ENCODE measurements at places on chromosomes 13 and 19. TPM values are rescaled to one million over a fixed set of nuclear protein-coding genes. Genes with fewer than 3 reads are reported as not detected.

PROZ gene
- not detected for total RNA-seq

TMEM238 gene
- total RNA-seq: not detected

ATP1A3 gene
- total RNA-seq: not detected

DACT3 gene
- 0.22 TPM for total RNA-seq

FKRP gene
- 14.3 TPM for total RNA-seq

COL4A2 gene
- total RNA-seq: 1,231 TPM

ZNF20 gene
- total RNA-seq: 1.3 TPM

ELANE gene
- total RNA-seq: not detected

C13orf46 gene
- total RNA-seq: not detected

MCEMP1 gene
- not detected for total RNA-seq

ICAM4 gene
- not detected for total RNA-seq

PCDH9 gene
- 13.2 TPM for total RNA-seq

MICU2 gene
- total RNA-seq: 36.7 TPM

CDX2 gene
- not detected for total RNA-seq

LIM2 gene
- total RNA-seq: not detected

ZNF492 gene
- 0.44 TPM for total RNA-seq

PNMA8C gene
- not detected for total RNA-seq

MYH14 gene
- 8.8 TPM for total RNA-seq

COX7A1 gene
- total RNA-seq: 75.5 TPM

POSTN gene
- total RNA-seq: 69.5 TPM

CYP4F12 gene
- total RNA-seq: 18.1 TPM

ZNF506 gene
- total RNA-seq: 31.4 TPM

ZNF66 gene
- 5.7 TPM for total RNA-seq

SSC5D gene
- total RNA-seq: 16.7 TPM

CLEC17A gene
- not detected for total RNA-seq

MIR17HG gene
- total RNA-seq: 4.8 TPM

PRKCG gene
- total RNA-seq: not detected

TTC9B gene
- not detected for total RNA-seq

PMIS2 gene
- not detected for total RNA-seq

NXNL1 gene
- 2.1 TPM for total RNA-seq

EPSTI1 gene
- total RNA-seq: 18.5 TPM

PEX11G gene
- 4.2 TPM for total RNA-seq

BICRA gene
- total RNA-seq: 13.2 TPM

LRRC4B gene
- 0.22 TPM for total RNA-seq

ZNF737 gene
- total RNA-seq: 7.5 TPM

IL11 gene
- not detected for total RNA-seq

ZIC5 gene
- total RNA-seq: not detected

F10 gene
- 33.0 TPM for total RNA-seq

HRC gene
- total RNA-seq: 0.49 TPM

IQCN gene
- total RNA-seq: 2.4 TPM

SIAH3 gene
- total RNA-seq: not detected

PLK5 gene
- total RNA-seq: not detected

PSG7 gene
- not detected for total RNA-seq

FLT1 gene
- total RNA-seq: 59.2 TPM

RDH13 gene
- total RNA-seq: 2.6 TPM

SLC1A6 gene
- not detected for total RNA-seq

SHISA7 gene
- not detected for total RNA-seq

URI1 gene
- 43.9 TPM for total RNA-seq

UBAC2 gene
- 58.8 TPM for total RNA-seq

RFPL4A gene
- total RNA-seq: not detected

TUBB4A gene
- total RNA-seq: not detected

HIF3A gene
- 222 TPM for total RNA-seq

CEACAM4 gene
- 1.9 TPM for total RNA-seq
